ENCODE measurements at places on chromosomes 4 and X. TPM values are rescaled to one million over a fixed set of nuclear protein-coding genes. Genes with fewer than 3 reads are reported as not detected.

Gene TMLHE
- total RNA-seq, result 8.9 TPM

Gene LGI2
- total RNA-seq, result not detected

Gene MAGEC3
- not detected for total RNA-seq

Gene RRH
- total RNA-seq, result 0.44 TPM

Gene SORCS2
- total RNA-seq, result not detected

Gene FAM114A1
- total RNA-seq, result not detected

Gene HNRNPDL
- 423 TPM for total RNA-seq
